ENCODE measurements at places on chromosomes 1 and 21.
A peak's percentile ranks its signal among the peaks of the same experiment; 100 is the strongest.

DNA sequence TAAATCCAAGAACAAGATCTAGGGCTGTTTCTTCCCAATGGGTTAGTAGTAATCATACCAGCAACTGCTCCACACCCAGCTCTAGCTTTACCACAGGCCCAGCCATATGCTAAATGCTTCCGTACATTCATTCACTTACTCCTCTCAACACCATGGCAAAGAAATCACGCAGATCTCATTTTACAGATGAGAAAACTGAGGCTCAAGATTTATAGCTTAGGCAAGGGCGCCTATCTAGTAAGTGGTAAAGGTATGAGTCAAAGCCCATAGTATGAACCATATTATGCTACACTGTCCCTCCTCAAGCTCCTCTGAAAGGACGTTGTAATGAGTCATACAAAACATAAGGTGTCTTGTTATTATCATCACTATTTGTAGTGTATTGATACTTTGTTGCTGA is 82.2 kb downstream of the NIBAN1 start:
- no peak for DNase-seq

- no peak for DNase-seq
These were observed 55.2 kb downstream of the PUM1 start for GRCh38 chr1:31010086-31010989.

DNA sequence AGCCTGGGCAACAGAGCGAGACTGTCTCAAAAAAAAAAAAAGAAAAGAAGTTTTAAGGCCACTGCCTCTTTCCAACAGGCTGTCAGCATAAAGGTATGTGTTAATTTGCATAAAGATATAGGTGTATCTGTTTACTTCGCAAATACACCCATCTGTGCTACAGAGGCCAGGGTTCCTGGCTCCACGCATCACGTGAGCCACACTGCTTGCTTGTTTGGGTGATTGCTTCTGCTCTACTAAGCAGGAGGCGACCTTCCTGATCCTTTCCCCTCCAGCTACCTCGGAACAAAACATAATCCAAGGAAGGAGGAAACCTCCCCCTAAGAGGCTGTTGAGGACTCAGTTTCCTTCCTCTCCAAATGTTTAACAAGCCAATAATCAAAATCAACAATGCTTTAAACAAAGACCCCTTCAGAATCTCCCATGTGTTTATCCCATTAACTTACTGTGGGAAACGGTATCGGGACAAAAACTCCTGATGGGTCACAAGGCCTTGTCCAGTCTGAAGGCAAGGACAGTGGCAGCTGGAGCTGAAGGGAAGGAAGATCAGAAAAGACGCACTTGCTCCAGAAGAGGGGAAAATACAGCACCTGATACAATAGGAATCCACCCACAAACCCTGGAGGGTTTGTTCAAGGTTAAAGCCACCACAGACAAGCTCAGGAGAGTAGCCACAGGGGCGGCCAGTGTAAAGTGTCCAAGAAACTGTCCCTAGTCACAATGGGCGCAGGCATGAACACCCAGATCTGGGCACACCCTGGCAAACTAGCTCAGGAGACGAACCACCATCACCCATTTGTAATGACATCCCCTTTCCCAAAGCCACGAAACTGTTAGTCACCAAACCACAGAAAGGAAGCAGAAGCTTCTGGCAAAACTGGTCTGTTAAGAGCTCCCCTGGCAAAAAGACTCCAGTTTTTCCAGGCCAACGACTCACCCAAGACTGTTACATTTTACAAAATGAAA is 17.2 kb downstream of the CTNNBIP1 start:
- DNase-seq: no peak

GRCh38 chr1:242454262-242455051 is 70.0 kb downstream of the PLD5 start:
- peak; percentile 48 for DNase-seq

- DNase-seq: no peak
These were observed at the start of gene MAP1LC3C for GRCh38 chr1:241999026-241999425. TSS of gene MAP1LC3C (minus strand) at chr1:241999098. CDS start at chr1:241999008, 90 bp downstream.

GRCh38 chr1:110337704-110338308 is 1.4 kb upstream of the RBM15 start:
- peak; percentile 69 for DNase-seq

GRCh38 chr1:97913506-97914139 is 7.2 kb downstream of the DPYD start:
- DNase-seq: no peak

DNA sequence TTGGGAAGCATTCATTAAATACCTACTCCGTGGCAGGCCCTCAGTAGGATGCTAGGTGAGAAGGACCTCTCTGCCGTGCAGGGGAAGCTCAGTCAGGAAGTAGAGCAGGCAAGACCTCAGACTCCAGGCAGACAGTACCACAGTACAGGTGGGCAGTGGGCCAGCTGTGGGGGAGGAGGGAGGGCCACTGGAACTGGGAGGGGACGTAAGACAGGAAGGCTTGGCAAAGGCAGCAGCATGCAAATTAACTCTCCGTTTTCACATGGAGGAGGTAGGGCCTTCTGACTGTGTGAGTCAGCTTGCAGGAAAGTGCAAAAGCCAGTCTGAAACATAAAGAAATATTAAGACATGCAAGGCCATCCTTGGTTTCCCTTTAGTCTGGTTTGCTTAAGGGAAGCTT is 157.7 kb downstream of the TRIM33 start:
- no peak for DNase-seq

DNA sequence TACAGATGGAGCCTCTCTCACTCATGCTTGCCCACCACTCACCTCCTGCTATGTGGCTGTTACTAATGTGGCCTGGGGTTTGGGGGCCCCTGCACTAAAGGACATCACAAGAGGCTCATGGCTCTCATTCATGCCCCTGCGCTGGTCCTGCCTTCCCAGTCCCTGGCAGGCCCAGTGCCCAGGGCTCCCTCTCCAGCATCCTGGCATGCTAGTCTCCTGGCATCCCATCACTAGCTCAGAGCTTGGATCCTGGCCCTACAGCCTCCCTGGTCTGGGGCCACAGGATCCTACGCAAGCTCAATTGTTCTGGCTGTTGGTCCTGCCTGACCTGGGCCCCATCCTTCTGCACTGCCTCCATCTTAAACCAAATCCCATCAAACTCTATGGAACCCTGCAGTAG is 685.4 kb downstream of the PTPRU start:
- no peak for DNase-seq

GRCh38 chr1:92972409-92973129 is 11.3 kb upstream of the DIPK1A start:
- no peak for DNase-seq

DNA sequence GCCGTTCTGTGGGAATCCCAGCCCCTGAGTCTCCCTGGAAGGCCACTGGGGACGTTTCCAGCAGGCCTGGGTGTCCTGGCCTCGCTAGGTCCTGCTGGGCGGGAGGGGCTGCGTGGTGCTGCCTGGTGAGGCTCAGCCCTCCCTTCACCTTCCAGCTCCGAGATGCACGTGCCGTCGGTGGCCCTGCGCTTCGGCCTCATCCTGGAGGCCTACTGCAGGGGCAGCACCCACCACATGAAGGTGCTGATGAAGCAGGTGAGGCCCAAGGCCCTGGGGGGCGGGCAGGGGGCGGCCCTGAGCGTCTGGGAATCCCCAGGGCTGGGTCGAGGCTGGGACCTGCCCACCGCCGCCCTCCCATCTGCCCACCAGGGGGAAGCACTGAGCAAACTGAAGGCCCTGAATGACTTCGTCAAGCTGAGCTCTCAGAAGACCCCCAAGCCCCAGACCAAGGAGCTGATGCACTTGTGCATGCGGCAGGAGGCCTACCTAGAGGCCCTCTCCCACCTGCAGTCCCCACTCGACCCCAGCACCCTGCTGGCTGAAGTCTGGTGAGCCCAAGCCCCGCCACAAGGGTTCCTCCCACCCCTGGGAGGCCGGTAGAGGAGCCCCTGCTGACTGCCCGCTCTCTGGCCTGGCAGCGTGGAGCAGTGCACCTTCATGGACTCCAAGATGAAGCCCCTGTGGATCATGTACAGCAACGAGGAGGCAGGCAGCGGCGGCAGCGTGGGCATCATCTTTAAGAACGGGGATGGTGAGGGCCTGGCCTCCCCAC is 70.3 kb downstream of the PIK3CD start:
- peak; percentile 90 for DNase-seq

DNA sequence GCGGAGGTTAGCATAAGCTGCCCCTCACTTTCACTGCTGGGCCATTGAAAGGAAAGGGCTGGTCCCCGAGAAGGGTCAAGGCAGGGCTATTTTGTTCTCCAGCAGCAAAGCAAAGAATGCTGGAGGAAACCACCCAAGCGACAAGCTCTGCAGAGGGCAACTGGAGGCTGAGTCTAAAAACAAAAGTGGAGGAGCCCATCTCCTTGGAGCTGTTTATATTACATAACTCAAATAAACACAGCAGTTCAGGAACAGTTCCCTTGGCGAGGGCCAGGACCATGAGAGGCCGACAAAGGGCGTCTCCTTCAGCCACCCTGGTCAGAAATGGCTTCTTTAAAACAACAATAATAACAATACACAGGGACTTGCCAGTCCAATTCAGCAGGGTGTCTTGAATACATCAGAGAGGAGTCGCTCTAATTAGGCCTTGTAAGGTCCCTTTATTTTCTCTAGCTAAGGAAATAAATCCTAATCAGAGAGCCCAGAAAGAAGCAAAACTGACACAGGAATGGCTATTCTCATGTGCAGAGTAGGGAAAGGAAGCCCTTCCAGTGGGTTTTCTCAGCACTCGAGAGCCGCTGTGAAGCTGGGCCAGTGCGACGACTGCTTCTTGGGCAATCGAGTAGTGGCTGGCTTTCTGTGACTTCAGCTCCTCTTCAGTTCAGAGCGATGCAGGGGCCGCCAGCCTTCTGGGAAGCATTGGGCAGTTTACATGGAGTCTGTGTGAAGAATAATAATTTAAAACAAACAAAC is 57.0 kb upstream of the TARBP1 start:
- DNase-seq: no peak

DNA sequence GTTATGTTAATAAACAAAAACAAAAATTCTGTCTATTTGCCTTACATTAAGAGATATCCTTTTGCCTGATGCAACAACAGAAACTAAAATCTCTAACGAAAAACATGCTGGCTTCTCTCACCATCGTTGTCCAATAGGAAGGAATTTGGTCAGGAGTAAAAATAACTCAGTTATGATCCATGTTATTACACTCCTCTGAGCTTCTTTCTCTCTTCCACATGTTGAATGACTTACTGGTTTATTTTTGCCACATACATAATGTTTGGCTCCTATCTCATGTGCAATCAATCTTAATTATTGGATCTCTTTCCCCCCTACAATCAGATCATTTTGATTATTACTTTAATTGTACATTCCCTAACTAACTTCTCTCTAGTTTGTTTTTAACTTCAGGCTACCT is 688.4 kb downstream of the USP25 start:
- no peak for DNase-seq

DNA sequence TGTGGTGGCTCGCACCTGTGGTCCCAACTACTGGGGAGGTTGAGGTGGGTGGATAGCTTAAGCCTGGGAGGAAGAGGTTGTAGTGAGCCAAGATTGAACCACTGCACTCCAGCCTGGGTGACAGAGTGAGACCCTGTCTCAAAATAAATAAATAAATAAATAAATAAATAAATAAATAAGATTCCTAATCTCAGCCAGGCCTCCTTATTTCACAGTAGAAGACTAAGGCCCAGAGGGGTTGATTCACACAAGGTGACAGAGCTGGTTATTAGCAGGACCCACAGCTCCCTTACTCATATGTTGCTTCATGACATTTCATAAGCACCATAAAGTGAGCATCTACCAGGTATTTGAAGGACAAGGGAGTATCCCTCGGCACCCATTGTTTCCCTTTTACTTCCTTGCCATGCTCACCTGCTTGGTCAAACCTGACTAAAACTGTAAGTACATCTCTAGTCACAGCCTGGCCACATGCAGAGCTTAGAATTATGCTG is 32.7 kb downstream of the ALG14 start:
- DNase-seq: no peak

GRCh38 chr1:153608742-153609584 is 4.0 kb downstream of the S100A16 start:
- no peak for DNase-seq

DNA sequence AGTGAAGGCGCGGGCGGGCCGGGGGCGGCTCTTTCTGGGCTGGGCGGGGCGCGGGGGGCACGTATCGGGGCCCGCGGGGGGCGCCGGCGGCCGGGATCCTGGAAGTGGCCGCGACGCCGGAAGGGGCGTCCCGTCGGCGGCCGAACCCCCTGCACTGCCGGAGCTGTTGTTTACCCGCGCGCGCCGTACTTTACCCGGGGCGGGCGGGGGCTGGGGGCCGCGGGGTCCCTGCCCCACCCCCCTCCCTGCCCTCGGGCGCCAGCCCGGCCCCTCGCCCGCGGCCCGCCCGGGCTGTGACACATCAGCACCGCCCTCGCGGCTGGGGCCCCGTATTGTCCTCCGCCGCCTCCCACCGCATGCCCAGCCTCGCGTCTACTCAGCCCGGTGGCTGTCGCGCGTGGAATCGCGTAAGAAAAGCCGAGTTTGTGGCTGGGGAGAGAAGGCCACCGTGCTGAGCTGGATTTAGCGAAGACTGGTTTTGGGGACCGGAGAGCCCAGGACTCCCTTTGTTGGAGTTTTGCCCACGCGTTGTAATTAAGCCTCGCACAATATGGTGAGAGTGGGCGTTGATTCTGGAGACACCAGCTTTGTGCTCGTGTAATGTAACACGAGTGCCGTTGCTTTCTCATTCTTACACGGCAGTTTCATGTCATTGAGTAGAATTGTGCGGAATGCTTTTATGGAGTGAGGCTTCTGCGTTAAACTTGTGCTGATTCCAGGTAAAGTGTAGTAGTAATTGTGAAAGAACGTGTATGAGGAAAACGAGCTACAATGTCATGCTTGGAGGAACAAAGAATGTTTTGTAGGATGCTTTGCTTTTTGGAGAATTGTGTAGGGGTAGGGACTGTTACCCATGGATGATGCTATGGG is 559 bp downstream of the BACH1 start:
- DNase-seq: peak; percentile 71

GRCh38 chr1:981491-981954 is 370 bp downstream of the PERM1 start:
- DNase-seq: no peak

DNA sequence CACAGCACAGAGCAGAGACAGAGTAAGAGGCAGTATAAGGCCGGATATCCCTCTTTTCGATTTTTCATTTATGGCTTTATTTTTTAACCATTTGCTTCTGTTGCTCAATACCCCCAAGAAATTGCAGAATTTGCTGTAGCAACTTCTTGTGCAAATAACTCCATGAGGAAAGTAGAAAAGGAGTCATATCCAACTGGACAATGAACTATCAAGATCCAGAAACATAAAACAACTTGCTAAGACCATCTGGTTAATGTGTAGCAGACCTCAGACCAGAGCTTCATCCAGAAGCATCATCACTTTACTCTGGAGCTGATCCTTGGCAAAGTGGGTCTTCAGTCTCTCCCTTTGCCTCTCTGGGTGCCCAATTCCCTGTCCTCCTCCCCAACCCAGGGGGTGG is 45.9 kb downstream of the ZNF697 start:
- no peak for DNase-seq

- no peak for DNase-seq
These were observed 33.9 kb downstream of the TRIM62 start for GRCh38 chr1:33147997-33148314.
